ENCODE measurements at places on chromosomes 2 and 18.

- DNase-seq, result no peak
Observed at GRCh38 chr2:231957913-231958763, 3.4 kb upstream of the DIS3L2 start.

GRCh38 chr2:96772903-96773671 is 12.4 kb downstream of the CNNM4 start:
- no peak for DNase-seq

GRCh38 chr2:225993430-225993829 is 593.9 kb downstream of the NYAP2 start:
- DNase-seq, result no peak

DNA sequence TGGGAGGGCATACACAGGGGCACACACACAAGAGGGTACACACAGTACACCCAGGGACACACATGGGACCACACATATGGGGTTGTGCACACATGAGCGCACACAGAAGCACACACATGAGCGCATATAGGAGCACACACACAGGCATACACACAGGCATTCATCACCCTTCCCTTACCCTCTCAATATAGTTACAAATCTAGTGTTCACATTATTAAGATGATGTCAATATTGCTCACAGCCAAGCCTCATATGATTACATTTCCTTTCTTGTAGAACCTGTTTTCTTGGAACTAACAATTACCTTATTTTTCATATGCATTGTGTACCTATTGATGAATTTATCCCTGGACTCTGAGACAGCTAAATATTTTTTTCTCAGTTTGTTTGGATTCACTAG is 156.7 kb downstream of the FHOD3 start:
- peak; percentile 53 for DNase-seq

- no peak for DNase-seq
Observed at GRCh38 chr2:25401307-25402026, 59.7 kb upstream of the DNMT3A start.

DNA sequence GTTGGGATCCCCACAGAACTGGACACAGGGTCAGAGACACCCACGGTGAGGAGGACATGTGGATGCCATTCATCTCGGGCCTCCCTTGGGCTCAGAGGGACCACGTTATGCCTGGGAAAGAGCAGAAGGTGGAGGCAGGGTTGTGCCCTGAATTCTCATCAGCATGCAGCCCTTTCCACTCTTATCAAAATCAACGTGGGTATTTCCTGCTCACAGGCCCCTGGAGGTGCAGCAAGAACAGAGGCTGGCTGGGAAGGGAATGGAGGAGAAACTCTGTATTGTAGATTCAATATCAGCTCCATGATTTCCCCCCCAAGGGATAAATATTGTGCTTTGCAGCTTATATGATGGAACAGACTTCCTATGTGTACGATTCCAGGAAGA is 90.9 kb downstream of the SETBP1 start:
- no peak for DNase-seq

- no peak for DNase-seq
Observed at GRCh38 chr2:143158551-143159485, 29.6 kb downstream of the ARHGAP15 start.

DNA sequence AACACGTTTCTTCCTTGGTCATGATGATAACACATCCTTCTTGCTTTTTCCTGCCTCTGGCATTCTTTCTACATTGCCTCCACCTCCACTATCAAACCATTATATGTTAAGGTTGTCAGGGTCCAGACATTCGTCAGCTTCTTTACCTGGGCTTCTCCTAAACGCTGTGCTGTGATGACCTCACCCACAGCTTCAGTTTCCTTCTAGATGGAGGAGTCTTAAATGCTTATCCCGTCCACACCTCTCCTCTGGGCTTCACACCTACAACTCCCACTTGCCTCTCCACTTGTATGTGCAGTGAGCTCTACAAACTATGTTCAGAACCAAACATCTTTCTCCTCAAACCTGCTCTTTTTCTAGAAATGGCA is 666 bp upstream of the STAT1 start:
- DNase-seq, result no peak

- DNase-seq, result no peak
Observed at GRCh38 chr18:79627750-79628294, 51.8 kb upstream of the CTDP1 start.

- no peak for DNase-seq
Observed at GRCh38 chr2:31258351-31258750, 24.4 kb downstream of the EHD3 start.

GRCh38 chr2:147002256-147002655 is 842.6 kb upstream of the ACVR2A start:
- no peak for DNase-seq

DNA sequence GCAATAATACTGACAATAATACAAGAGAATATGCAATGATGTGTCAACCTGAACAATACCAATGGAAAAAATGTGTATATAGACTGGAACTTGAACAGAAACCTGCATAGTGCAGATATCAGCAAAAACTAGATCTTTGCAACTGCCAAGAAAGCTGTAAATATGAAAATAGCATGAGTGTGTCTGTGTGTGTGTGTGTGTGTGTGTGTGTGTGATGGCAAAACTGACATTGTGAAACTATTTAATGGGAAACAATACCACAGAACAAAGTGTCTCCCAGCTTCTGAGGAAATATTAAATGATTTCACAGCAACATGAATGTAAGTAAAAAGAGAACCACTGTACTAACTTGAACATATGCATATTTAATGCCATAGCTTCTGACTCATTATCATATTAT is 558.2 kb upstream of the LINC00305 start:
- DNase-seq, result no peak

GRCh38 chr2:136156411-136156810 is 38.5 kb upstream of the CXCR4 start:
- DNase-seq, result no peak

DNA sequence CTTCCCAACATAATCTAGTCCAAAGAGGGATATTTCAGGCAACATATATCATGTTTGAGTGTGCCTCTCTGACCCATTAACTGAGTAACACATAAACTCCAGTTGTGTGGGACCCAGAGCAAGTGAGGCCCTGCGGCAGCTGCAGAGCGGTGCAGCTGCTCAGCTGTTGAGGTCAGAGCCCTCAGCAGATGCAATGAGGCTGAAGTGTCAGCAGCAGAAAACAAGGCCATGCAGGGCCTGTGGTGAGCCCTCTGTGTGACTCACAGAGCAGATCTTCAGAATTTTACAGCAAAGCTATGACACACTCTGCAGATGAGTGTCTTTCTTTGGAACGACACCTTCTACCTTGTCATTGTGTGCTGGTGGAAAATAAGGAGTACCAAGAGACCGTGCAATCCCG is 168.5 kb downstream of the CBLN2 start:
- no peak for DNase-seq

DNA sequence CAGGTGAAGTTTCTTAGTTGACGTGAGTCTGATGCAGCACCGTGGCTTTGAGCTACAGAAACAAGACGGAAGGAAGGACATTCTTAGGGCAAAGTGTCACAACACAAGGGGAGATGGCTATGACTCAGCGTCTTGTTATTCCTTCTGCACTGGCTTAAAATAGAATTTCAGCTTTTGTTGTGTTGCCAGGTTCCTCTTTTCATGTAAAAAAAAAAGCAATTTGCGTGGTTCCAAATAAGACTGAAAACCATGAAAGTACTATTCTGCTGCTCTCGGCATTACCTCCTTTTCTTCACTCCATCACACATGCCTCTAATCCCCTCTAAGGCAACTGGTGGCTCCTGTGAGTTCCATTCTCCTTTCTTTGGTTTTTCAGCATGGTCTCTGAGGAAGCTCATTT is 150.1 kb downstream of the ANTXR1 start:
- peak; percentile 33 for DNase-seq

GRCh38 chr2:218079943-218080913 is 11.2 kb downstream of the RUFY4 start:
- no peak for DNase-seq

DNA sequence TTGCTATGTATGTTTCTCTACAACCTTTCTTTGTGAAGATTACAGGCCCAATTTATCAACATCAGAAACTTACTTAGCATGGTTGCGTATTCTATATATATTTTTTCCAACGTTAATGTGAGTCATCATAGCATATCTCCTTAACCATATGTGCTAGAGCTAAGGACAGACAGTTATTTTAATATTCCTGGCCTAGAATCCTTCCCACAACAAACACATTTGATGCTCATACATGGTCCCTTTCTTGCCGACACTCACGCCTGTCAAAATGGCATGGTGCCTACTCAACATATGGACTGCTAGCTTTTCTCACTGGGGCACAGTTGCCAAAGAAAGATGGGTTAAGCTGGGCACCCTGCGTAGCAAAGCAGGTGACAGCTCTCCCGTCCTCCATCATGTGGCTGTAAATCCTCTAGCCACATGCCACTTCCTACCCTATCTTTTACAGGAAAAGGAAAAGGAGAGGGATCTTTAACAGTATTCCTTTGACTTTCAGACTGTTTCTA is 75.2 kb upstream of the GALNT5 start:
- DNase-seq, result no peak

DNA sequence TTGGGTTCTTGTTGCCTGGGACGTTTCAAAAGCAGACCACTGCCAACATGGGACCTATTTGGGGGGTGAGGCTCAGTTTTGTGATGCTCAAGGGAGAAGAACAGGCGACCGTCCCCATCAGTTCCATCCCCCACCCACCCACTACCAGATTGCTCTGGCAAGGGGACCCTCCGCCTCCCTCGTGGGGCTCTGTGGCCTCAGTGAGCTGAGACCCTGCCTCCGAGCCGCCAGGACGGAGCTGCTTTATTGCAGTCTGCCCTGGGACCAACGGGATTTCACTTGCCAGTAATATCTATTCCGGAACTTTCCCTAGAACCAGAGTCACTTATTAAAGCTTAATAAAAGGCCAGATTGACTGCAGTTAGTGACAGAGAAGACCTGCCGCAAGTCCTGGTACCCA is 146.3 kb downstream of the KLHL29 start:
- no peak for DNase-seq

DNA sequence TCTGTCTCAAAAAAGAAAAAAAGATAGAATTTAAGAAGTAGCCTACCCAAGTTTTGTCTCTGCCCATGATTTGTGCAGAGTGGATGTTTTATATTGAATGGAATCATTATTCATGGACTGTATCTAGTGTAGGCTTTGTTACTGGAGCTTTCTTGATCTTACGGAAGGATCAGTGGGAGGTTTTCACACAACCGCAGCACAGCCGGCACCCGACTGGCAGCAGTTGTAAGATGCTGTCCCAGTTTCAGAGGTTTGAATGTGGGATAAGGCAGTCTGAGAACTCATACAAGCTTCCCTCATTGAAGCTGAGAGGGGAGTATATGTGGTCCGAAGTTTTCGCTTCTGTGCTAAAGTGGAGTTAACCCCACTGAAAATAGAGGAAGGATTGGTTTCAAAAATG is 19.7 kb upstream of the SAG start:
- no peak for DNase-seq

DNA sequence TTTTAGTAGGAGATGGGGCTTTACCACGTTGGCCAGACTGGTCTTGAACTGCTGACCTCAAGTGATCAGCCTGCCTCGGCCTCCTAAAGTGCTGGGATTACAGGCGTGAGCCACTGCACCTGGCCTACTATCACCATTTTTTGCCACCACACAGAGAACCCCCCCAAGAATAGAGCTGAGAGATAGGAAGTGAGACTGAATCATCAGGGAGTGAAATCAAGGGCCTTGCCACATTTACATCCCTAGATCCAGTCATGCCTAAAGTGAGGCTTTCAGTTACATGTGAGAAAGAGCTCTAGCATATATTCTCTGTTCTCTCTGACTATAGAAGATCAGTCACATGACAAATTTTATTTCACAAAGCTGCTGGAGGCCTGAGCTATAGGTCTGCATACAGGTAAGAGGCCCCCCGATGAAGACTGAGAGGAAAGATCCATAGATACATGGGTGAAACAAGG is 28.0 kb upstream of the KCMF1 start:
- DNase-seq, result no peak

GRCh38 chr2:238552226-238552625 is 125.5 kb downstream of the ASB1 start:
- no peak for DNase-seq

DNA sequence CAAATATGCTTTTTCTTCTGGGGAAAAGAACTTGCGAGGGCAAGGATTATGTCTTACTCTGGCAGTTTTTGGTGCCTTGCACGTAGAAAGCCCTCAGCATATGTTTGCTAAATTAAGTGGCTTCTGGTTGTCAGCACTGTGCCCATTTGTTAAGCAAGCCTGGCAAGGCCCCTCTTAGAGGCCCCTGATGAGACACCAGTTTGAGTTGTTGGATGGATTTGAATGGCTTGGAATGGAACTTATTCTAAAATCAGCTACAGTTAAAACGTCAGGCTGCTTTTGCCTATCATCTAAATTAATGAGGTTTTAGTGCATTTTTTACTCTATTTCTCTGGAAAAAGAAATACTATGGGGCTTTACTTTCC is 28.2 kb downstream of the TMEM182 start:
- DNase-seq, result no peak

DNA sequence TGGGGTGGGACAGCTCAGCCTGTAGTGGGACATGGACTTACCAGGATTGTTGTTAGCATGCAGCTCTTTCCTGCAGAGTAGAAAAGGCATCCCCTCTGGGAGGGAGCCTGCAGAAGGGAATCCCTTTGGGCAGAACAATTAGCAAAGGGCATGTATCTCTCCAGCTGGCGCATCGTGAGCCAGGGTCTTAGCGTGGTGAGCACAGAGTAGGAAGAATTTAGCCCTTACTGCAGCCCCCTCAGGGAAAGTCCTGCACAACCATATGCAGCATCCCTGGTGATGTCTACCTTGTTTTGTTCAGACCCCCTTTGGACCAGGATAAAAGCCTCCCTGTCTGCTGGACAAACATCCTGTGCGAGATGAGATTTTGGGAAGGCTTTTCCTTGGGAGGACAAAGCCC is 292.1 kb downstream of the SLC4A3 start:
- no peak for DNase-seq

- no peak for DNase-seq
Observed at GRCh38 chr2:65834062-65834461, 401.7 kb upstream of the SPRED2 start.

- DNase-seq, result no peak
Observed at GRCh38 chr2:240383871-240384700, 51.4 kb upstream of the GPC1 start.

GRCh38 chr18:55376387-55376786 is 211.6 kb downstream of the TCF4 start:
- DNase-seq, result no peak

GRCh38 chr18:77095391-77096371 is 36.9 kb downstream of the MBP start:
- DNase-seq, result no peak

DNA sequence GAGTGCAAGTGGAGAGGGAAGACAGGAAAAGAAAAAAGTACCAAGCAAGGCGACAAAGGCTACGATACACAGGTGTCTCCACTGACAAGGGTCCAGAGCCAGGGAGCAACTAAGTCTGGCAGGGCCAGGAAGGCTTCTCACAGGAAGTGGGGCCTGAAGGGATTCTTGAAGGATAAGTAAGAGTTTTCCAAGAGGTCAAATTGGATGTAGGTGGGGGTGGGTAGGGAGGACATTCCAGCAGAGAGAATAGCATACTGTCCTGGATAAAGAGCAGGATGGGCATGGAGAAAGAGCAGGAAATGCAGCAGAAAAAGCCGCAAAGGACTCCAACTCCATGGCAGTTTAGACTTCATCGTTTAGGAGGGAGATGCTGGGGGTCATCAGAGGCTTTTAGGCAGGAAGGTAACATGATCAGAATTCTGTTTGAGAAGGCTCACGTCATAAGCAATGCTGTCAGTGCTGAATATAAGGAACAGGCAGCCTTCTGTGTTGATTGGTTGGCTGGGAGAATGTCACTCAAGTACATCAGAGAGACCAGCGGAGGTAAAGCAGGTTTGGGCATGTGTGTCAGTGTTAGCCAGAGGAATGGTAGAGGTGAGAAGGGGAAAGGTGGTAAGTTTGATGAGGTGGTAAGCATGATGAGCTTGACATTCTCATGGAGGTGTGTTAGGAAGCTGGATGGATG is 35.1 kb downstream of the ARHGAP25 start:
- no peak for DNase-seq
